Naive thymus-derived CD8-positive, alpha-beta T cell (primary cell): ENCODE measurements at places on chromosomes 2 and 18. TPM values are rescaled to one million over a fixed set of nuclear protein-coding genes. Genes with fewer than 3 reads are reported as not detected.

Gene LDAH
- 16.7 TPM for total RNA-seq

Gene FBXO48
- 4.8 TPM for total RNA-seq

Gene LHCGR
- not detected for total RNA-seq

Gene COLEC12
- 0.13 TPM for total RNA-seq

Gene REG3A
- not detected for total RNA-seq

Gene IGFBP5
- not detected for total RNA-seq

Gene SH2D6
- total RNA-seq, result 2.2 TPM

Gene NGEF
- not detected for total RNA-seq

Gene TBR1
- total RNA-seq, result not detected

Gene MAPK4
- not detected for total RNA-seq

Gene CD207
- not detected for total RNA-seq

Gene PTPRN
- not detected for total RNA-seq

Gene UGT1A1
- total RNA-seq, result not detected

Gene TMEM163
- total RNA-seq, result not detected

Gene SERPINB10
- not detected for total RNA-seq
